ENCODE measurements at places on chromosomes 16 and 17. TPM values are rescaled to one million over a fixed set of nuclear protein-coding genes. Genes with fewer than 3 reads are reported as not detected.

Gene KLHL10
- 0.12 TPM for total RNA-seq

Gene EEF2K
- 29.9 TPM for total RNA-seq

DNA sequence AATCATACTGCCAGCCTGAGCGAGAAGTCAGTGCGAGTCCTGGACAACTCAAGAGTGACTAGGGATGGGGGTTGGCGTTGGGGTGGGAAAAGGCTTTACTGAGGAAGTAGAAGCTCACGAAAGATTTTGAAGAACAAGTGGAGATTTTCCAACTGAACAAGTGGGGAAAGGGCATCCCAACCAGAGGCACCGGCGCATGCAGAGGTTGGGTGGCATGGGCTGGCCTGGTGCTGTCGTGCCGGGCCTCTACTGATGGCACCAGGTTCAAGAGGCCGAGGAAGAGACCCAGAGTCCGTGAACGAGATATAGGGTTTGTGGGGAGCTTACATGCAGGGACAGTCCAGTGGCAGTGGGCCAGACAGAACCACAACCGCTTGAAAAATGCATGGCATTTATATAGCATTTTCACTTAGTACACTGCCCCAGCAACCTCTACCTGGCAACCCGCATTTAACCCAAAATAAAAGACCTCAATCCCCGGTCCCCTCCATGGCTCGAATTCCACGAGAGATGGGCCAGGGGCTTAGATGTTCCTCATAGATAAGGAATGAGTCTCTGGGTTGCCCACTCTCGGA, 7.7 kb upstream of the ITGA3 start:
- DNase-seq, result no peak

Gene PPP1R1B
- 0.55 TPM for total RNA-seq

GRCh38 chr16:69107316-69107962, 2.0 kb downstream of the HAS3 start:
- DNase-seq, result peak; percentile 55

Gene TNFSF13
- total RNA-seq, result 8.5 TPM

Gene SUZ12
- total RNA-seq, result 14.1 TPM

Gene DNAH3
- 1.1 TPM for total RNA-seq

Gene NTN3
- 0.52 TPM for total RNA-seq

DNA sequence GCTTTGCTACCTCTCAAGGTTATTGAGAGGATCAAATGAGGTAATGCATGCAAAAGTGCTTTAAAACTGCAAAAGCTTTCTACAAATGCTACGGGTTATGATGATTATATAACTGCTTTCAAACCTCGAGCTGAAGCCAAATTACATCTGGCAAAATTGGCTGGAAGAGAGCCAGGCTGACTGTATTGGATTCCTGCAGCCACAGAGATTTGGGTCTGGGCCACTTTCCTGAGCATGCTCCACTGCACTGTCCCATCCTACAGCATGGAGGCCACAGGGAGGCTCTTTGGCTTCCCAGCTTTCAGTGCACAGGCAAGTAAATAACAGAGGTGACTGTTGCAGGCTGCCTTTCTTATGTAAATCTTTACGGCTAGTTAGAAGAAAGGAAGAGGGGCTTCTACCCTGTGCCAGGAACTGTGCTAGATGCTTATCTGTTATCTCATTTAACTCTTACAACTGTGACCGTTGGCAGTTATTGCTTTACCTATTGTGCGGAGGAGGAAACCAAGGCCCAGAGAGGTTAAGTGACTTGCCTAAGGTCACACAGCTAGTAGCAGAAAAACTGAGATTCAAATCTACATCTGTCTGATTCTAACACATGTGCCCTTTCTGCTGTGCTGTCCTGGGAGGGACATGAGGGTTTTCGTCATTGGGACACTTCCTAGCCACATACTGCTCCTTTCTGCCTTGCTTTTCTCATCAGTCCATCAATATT, 121.8 kb downstream of the SPACA3 start:
- no peak for DNase-seq

Gene SP6
- total RNA-seq, result 0.15 TPM

DNA sequence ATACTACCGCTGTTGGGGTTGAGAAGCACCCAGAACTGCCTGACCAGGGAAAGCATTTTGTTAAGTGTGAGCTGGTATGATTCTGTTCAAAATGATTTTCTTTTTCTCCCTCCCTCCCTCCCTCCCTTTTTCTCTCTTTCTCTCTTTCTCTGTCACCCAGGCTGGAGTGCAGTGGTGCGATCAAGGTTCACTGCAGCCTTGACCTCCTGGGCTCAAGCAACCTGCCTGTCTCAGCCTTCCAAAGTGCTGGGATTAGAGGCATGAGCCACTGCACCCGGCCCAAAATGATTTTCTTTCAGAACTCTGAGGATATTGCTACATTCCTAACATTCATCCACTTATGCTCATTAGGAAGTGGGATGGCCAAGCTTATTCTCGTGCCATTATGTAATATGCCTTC, 41.3 kb downstream of the SLC47A1 start:
- DNase-seq, result no peak

DNA sequence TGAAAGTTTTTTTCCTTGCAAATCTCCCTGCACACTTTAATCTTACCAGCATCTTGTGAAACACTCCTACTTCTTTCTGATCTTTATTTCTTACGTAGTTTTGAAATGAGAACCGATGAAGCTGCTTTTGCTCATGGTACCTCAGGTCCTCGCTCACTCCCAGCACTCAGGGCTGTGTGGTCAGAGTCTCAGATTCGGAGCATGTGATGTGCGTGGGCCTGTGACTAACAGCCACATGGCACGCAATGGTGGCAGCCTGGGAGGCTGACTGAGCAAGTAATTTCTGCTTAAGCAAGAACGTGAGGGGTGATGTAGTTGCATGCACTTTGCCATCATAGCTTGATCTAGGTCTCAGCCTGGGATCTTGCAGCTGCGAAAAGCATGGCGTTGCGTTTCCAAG, 624.3 kb downstream of the MAF start:
- DNase-seq, result no peak

Gene TMEM101
- total RNA-seq, result 20.7 TPM

DNA sequence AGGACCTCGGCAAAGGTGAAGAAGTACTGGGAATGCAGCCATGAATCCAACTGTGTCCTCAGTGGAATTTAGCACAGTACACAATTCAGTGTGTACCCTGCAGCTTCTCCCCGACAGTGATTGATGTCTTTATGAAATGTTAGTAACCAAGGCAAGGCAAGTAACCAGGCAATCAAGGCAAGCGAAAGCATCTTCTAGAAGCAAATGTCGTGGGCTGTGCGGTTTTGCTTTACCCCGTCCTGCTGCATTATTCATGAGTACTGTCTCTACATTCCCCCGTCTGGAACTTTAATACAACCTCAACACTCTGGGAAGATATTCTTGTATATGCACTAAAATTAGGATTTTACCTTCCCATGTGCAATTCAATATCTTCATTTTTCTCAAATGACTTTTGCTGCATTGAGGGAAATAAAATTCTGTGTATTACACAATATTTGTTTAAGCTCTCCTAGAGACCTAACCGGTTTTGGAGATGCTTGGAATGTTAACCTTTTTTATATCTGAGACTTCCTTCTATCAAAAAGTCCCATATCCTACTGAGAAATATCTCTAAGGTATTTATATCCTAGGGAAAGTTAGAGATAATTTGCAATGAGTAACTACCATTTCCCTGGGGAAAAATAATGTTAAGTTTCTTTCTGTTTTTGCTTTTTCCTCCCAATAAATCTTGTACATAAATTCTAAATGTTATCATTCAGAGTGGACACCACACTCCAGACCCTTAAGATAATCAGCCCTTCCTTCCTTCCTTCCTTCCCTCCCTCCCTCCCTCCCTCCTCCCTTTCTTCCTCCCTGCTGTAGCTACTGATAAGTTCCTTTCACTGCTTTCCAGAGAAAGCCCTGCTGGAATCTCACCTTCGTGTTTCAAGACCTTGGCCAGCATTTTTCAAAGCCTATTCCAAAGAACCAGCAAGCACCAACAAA, 51.9 kb upstream of the ADORA2B start:
- DNase-seq, result no peak

Gene KRT32
- not detected for total RNA-seq

DNA sequence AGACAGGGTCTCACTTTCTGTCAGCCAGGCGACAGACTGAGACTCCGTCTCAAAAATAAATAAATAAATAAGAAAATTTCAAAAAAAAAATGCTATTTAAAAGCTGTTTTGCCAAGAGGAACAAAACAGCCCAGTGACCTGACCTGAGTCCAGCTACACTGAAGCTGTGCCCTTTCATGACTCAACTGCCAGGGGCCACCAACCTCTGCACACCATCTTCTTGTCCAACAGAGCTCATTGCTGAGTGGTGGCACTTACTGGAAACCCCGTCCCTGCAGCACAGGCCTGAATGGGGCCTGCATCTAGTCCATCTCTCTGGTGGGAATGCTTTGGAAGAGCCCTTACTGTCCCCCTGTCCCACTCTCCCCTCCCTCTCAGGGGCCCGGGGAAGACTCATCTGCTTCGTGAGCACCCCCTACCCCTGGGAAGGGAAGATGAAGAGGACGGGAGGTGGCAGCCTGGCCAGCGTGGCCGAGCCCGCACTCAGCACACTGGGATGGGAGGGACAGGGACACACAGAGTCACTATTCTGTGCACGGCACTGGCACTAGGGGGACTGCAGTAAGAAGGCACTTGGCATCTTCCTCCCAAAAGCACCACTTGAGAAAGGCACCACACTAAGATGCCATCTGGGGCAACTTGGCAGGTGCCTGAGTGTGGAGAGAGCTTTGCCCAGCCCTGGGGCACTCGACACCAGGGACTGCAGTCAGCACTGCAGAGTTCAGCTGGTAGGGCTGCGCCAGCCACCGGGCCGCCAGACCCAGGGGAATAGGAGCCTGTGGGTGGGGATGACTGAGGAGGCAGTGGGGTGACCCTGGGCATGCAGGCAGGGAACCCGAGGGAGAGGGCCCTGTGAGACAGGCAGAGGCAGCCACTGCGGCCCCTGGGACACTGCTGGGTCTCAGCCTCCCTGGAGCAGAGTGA, 13.5 kb downstream of the FBXO31 start:
- DNase-seq, result peak; percentile 65

- DNase-seq, result no peak
These were observed 64.1 kb downstream of the RMI2 start for GRCh38 chr16:11409398-11409797.

All from left ventricle myocardium superior (tissue), 1 donor.